ENCODE measurements at places on chromosomes 7 and 10. TPM values are rescaled to one million over a fixed set of nuclear protein-coding genes. Genes with fewer than 3 reads are reported as not detected.

- no peak for DNase-seq
Measured at GRCh38 chr7:103809229-103809994, 180.0 kb downstream of the RELN start.

The CLCN1 gene
- total RNA-seq = 0.34 TPM

The SEMA3E gene
- 21.8 TPM for total RNA-seq

The DIP2C gene
- total RNA-seq = 13.2 TPM

DNA sequence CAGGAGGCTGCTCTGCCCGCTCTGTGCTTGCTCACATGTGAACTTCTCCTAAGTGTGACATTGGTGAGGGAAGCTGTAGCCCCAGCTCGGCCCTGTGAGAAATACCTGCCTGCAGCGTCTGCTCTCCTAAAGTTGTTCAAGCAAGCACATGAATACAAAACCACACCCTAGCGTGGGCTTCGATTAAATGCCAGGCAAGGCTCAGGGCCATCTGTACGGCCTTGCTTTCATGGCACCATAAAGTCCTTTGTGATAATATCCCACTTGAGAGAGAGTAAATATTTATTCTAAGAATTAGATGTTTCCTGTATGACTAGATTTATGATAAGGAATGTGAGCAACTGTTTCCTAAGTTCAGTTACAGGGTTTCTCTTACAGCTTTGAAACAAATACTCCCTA lies 262.8 kb upstream of the KLF14 start:
- DNase-seq = peak; percentile 71

DNA sequence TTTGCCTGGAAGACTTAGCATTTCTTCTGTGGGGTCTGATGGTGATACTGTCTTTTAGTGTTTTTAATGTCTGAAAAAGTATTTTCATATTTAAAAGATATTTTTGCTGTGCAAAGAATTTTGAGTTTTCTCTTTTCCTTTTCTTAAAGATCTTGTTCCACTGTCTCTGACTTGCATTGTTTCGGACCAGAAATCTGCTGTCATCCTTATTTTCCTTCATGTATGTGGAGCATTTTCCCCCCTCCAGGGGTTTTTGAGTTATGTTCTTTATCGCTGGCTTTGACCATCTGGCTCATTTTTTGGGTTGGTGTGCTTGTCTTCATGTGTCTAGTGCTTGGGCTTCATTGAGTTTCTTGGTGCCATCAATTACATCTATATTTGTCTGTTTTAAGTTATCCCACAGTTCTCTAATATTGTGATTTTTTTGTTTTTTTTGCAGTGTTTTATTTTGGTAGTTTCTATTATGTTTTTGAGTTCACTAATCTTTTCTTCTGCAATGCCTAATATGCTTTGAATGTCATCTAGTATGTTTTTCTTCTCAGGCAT lies 119.9 kb downstream of the MGMT start:
- no peak for DNase-seq

The ANKRD1 gene
- 6.2 TPM for total RNA-seq

The NODAL gene
- total RNA-seq = not detected

Measured in Calu3 (cell line).